ENCODE measurements at places on chromosomes 3 and 15.

DNA sequence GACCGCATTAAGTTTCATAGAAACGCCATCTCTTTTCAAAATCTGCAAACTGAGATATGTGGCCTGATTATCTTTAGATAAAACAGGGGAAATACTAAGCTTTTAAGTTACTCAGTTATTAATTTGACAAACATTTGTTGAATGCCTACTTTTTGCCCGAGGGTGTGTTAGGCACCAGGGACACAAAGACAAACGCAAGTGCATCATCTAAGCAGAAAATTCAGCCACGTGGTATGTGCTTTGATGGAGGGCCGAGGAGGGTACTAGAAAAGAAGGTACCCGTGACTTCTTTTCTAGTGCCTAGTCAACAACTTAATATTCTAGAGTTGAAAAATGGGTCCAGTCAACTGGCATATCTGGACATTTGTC is 594.3 kb downstream of the MAGI1 start:
- DNase-seq: no peak

DNA sequence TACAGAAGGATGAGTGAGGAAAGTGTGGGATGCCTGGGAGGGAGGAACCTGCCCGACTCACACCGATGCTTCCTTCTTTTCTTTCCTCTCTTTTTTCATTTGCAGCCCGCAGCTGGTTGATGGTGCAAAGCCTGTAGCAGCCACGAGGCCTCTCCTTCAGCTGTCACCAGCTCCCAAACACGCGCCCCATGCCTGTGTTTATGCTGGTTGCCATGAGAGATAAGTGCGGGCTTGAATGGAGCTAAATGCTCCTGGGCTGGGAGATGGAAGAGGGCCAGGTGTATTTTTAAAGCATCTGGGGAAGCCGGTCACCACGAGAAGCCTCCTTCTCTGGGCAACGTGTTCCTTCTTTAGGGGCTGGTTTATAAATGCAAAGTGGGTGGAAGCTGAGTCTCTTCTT is 9.3 kb downstream of the COLQ start:
- no peak for DNase-seq

GRCh38 chr15:46304321-46304720 is 669.5 kb downstream of the SQOR start:
- no peak for DNase-seq

DNA sequence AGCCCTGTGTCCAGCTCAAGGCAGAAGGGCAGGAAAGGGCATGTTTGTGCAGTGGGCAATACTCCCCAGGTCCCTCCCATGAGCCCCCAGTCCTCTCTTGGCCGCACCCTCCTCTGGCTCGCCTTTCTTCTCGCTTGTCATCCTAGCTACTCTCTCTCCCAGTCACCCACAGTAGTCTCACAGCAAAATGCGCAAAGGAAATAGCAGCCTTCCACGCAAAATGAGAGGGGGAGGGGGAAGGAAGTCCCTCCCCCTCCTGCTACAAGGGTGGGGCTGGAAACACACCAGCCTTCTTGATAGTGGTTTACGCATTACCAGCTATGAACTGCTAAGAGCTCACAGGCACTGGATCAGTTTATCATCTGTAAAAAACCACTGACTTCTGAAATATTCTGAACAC is 83.8 kb downstream of the GADL1 start:
- DNase-seq: no peak

DNA sequence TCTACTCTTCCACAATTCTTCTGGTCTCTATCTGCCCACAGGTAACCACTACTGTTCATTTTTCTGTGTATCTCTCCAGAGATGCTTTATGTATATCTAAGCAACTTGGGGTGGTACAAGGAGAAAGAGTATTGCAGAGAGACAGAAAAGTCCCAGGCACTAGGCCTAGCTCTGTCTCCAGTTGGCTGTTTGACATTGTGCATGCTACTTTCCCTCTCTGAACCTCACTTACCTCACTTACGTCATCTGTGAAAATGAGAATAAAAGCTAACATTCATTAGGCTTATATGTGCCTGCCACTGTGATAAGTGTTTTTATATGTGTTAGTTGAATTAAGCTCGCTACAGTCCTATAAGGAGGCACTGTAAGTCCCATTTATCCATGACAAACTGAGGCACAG is 76.7 kb upstream of the RNU6-1 start:
- DNase-seq: no peak

- no peak for DNase-seq
These were observed 36.8 kb downstream of the KLHL6 start for GRCh38 chr3:183518491-183519251.

DNA sequence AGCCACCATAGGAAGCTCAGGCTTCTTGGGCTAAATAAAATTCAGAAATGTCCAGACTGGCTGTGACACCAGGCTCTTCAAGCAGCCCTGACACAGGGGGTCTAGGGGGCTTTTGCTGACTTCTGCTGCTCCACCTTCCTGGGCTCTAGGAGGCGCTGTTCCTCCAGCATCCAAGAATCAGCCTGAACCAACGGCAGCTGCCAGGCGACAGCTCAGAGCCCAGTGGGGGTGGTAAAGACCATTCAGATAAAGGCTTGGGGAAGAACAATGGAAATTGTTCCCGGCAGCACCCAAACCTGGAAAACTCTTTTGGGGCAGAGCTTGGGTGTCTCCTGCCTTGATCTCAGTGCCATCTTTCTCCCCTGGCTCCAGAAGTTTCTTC is 21.6 kb upstream of the PSTPIP1 start:
- peak; percentile 40 for DNase-seq

DNA sequence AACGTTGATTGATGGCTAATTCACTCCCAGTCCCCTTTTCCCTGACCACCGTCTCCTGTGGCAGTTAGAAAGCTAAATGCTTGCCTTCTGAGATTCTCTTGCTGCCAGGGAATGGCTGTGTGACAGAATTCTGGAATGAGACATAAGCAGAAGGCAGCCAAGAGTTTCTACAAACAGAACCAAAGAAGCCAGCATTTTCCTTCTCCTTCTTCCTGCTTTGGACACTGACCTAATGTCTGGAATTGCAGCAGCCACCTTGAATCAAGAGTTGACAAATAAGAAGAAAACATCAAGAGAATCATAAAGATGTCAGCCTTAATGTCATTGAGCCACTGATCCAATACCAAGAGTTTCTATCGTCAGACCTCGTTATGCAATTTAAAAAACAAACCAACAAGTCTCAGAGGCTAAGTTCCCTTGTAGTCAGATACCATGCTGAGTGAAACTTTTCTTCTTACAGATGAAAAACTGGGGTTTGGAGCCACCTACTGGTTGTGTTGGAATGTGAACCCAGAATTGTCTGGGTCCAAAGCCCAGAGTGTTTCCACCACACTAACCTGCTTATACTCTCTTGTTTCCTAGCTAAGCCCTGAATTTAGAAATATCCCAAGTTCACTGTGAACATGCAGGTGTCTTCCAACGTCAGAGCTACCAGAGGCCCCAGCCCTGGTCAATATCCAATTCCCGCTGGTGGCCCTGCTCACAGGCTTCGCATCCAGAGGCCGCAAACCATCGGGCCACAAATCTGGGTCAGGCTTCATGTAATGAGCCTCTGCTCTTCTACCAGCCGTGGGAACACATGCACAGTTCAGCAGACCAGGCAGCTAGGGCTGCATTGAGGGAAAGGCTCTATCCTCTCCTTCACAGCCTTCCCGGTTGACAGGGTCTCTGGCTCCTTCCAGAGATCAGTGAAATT is 42.5 kb downstream of the MCF2L2 start:
- no peak for DNase-seq

- no peak for DNase-seq
These were observed 522 bp downstream of the PDZRN3 start for GRCh38 chr3:73624017-73624820.

DNA sequence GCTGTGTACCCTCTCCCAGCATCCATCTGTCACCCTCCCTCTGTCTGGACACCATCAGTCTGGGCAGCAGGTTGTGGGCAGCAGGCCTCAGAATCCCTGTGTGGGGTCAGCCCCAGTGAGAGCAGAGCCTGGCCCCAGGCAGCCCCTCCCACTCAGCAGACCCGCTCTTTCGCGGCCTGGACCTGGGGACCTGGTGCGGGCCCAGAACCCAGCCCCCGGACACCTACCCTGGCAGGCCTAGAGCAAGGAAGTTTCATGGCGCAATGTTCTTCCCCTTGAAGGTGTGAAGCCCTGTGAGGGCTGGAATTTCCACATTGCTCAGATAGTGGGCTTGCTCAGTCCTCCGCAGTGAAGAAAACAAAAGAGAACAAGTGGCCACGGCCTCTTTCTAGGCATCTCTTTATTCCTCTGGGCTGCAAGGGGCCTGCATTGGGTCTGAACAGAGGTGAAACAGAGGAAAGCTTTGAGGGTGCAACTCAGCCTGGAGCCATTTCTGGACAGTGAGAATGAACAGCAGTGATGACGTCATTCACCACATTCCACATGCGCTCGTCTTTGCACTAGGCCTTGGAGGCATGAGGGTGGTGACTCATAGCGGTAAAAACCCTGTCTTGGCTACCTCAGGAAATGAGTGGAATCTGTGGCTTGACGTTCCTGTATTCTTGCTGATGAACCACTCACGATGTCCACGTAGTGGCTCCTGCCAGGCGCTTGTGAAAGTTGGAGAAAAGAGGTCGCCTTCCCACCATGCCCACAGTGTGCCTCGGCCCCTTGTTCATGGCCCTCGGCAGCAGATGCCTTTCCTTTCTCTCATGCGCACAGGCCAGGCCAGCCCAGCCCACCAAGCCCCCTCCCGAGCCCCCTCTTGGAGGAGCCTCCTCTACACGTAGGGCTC is 66.1 kb downstream of the SLC30A4 start:
- peak; percentile 34 for DNase-seq

- no peak for DNase-seq
These were observed 751.7 kb upstream of the GOLIM4 start for GRCh38 chr3:168847291-168847883.

GRCh38 chr3:39724233-39724846 is 85.1 kb upstream of the MYRIP start:
- DNase-seq: no peak

- no peak for DNase-seq
These were observed 117.4 kb upstream of the TLE3 start for GRCh38 chr15:70214941-70215635.

DNA sequence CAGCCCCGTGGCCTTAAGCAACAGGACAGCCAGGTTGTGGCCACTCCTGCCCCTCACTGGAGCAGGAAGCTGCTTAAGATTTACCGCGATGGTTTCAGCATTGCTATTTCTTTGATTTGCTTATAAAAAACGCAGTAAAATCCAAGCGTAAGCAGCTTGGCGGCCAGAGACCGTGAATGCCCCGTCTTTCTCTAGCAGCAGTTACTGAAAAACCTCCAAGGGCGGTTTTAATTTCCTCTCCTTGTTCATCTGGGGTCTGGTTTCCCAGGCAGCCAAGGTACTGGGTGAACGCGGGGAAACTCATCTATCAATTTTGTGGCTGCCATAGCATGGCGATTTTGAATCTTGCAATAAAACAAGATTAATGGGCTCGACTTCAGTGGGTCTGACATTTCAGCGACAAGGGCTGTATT is 130.3 kb downstream of the MINAR1 start:
- DNase-seq: no peak

GRCh38 chr15:78284758-78285157 is 14.7 kb downstream of the SKIC8 start:
- no peak for DNase-seq

DNA sequence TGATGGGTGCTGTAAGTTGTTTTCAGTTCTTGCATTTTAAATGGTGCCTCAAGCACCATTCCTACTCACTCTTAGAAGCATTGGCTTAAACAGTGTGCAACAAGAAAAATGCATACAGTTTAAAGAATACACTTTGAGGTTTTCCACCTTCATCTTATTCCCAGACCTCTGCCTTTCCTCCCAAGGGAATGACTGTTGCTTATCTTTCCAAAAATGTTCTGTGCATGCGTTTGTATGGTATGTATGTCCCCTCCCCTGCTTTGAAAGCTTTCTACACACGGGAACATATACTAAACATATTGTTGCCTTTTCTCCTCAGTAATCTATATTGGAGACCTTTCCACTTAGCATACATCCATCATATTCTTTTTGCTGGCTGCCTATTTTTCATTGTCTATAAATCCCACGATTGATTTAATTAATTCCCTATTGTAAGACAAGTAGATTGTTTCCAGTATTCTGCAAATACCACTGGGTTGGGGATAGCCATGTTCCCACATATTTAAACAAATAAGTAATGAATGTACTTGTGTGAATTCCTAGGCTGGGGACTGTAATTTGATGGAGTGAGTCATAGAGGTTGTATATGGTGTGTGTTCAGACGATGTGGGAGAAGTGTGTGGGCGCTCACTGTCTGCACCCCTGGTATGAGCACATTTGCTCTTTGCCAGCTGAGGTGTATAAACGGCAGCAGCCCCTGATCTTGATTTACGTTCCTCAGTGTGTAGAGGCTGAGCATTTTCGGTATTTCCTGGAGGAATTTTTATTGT is 5.8 kb downstream of the TRAK1 start:
- DNase-seq: no peak

- no peak for DNase-seq
These were observed 445.0 kb upstream of the GOLIM4 start for GRCh38 chr3:168540726-168541125.

GRCh38 chr15:61275901-61276300 is 46.8 kb upstream of the RORA start:
- DNase-seq: no peak

DNA sequence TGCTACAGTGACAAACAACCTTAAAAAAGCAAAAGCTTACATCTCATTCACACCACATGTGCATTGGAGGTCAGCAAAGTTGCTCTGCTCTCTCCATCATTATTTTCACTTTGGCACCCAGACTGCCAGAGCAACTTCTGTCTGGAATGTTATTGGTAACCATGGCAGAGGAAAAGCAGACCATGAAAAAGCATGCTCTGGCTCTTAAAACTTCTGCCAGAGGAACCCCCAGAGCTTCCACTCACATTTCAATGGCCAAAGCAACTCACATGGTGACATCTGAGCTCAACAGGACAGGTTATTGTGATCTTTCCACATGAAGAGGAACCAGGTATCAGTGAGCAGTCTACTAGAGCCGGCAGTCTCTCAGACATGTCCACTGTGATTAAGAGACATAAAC is 21.9 kb upstream of the FRMD5 start:
- DNase-seq: no peak

DNA sequence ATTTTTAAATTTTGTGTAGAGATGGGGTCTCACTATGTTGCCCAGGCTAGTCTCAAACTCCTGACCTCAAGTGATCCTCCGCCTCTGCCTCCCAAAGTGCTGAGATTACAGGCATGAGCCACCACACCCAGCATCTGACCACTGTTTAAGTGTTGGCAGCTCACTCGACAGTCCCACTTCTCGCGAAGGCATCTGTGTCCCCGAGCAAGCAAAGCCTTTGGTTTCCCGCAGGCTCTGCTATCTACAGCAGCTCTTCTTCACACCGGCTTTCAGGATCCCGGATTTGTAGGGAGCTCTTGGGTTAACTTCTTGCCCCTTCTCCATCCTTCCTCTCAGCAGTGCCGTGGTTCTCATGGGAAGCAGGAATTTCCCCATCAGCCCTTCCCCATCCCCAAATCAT is 240.9 kb downstream of the VPS13C start:
- no peak for DNase-seq

DNA sequence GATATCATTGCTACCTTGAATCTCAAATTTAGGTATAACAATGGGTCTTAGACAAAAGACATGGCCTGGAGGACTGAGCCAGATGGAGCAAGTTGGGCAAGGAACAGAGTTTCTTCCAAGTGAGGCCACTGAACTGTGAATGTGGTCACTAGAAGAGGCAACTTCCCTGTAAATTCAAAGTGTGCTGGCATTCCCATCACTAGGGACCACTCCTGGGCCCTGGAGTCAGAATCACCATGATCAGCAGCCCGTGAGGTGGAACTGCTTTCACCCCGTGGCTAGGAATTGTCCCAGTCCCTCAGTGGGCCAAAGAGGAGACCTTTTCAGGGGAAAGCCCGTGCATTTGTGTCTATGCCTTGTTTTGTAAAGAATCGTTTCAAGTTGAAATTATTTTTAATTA is 47.3 kb downstream of the HES1 start:
- DNase-seq: no peak

Measured in stimulated activated CD4-positive, alpha-beta T cell treated with anti-CD3 and anti-CD28 coated beads, TNF-alpha, amount 100 ng/mL, for 48 hours (primary cell).